ENCODE measurements at places on chromosomes 16 and 17. TPM values are rescaled to one million over a fixed set of nuclear protein-coding genes. Genes with fewer than 3 reads are reported as not detected.

DNA sequence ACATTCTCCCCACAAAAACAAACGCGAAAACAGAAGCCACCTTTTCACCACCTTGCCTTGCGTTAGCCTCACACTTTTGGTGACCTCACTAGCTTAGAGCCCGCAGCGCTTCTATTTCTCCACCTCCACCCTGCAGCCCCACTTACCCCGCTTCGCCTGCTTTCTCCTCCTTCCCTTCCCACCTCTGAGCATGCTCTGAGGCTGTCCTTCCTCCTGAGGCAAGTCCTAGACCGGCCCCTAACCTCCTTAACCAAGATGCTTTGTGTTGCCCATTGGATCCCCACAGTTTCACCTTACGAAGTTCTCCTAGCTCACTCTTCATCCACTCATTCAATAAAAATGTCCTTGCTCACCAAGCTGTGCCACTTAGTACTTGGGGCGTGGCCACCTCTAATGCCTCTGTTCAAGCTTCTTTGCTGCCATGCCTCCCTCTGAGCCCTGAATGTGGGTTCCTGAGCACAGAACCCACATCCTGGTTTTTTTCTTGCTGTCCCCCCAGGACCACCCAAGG, 1.3 kb downstream of the GNGT2 start:
- no peaks in the 10 kb centered on the region for H3K36me3 ChIP-seq
- H3K4me1 ChIP-seq: no peaks in the 10 kb centered on the region
- H3K4me3 ChIP-seq: no peak overlapping the region
- H3K27me3 ChIP-seq: peaks cover 22% of the 10 kb centered on the region
- DNase-seq: no peak

DNA sequence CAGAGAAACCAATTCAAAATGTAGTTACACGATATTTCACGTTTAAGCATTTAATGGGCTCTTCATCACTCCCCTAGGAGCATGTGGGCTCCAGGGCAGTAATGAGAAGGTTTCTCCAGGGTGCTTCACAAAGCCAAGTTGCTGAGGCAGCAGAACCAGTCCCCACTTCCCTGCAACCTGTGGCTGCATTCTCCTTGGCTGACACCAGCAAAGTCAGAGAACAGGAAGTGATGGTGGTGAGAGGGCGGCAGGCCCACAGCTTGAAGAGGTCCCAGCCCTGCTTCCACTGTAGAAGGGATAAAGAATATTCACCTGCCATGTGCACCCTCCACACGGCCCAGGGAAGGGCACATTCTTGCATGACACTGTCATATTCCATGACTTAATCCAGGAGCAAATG, 133.2 kb downstream of the CBLN1 start:
- H3K36me3 ChIP-seq: no peaks in the 10 kb centered on the region
- H3K27ac ChIP-seq: no peak overlapping the region
- no peaks in the 10 kb centered on the region for H3K4me1 ChIP-seq
- H3K27me3 ChIP-seq: no peaks in the 10 kb centered on the region

DNA sequence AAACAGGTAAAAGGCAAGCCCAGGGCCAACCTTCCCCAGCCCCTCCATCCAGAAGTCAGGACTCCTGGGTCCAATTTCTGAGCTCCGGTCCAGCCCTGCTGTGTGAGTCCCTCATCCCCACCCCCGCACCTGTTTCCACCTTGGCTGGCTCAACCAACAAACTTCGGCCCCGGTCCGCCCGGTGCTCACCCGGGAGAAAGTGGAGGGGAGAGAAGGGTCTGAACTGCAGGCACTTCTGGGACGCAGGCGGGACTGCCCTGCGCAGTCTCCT, 541 bp downstream of the RHBDF2 start:
- peak overlapping the region; percentile 76 for H3K27ac ChIP-seq

SMIM36 gene
- not detected for total RNA-seq

XAF1 gene
- total RNA-seq: 41.5 TPM

KRTAP17-1 gene
- total RNA-seq: not detected

- H3K36me3 ChIP-seq: no peaks in the 10 kb centered on the region
- peak; percentile 75 for DNase-seq
- H3K4me1 ChIP-seq: peaks cover 4% of the 10 kb centered on the region
- H3K27ac ChIP-seq: peak overlapping the region; percentile 74
Observed at GRCh38 chr17:12627177-12627629, 38.5 kb upstream of the MYOCD start.

DNA sequence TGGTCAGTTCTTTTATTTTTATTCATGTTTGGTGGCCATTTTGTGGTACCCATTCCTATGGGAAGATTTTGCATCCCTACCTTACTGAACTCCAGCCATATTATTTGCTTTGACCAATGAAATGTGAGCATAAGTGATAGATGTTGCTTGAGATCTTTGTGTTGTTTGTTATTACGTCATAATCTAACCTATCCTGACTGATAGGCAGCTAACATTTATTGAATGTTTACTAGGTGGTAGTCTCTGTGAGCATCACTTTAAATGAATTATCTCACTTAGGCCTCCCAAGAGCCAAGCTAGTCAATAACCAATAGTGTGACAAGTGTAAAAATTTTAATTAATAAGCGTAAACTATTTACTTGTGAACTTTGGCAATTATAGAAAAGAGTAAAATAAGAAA, 37.6 kb downstream of the VMP1 start:
- H3K4me3 ChIP-seq: no peak overlapping the region
- H3K4me1 ChIP-seq: no peaks in the 10 kb centered on the region
- peaks cover 18% of the 10 kb centered on the region for H3K36me3 ChIP-seq

GRCh38 chr17:2380950-2381649, 19.8 kb downstream of the MNT start:
- no peak overlapping the region for H3K27ac ChIP-seq
- H3K4me3 ChIP-seq: no peak overlapping the region
- no peak for DNase-seq
- peaks cover 7% of the 10 kb centered on the region for H3K36me3 ChIP-seq
- H3K27me3 ChIP-seq: no peaks in the 10 kb centered on the region

DNA sequence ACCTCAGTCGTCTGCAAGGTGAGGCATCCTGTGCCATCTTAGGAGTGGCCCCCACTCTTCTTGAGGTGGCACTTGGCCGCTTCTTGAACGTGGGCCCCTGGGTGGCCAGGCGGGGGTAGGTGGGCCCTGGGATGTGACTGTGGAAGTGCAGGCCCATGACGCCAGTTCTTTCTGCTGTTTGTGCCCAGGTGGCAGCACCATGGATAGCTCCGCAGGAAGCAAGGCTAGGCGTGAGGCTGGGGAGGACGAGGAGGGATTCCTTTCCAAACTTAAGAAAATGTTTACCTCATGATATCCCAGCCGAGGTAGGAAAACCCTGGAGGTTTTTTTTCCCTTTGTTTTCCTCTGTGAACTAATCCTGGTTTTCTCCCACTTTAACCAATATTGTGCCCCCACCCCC, 19.8 kb downstream of the NMRAL1 start:
- H3K27ac ChIP-seq: no peak overlapping the region
- no peak overlapping the region for H3K4me3 ChIP-seq
- H3K4me1 ChIP-seq: no peaks in the 10 kb centered on the region

GRCh38 chr17:77779711-77780539, 178.6 kb upstream of the TNRC6C start:
- no peaks in the 10 kb centered on the region for H3K4me1 ChIP-seq
- H3K4me3 ChIP-seq: no peak overlapping the region
- H3K27ac ChIP-seq: peak overlapping the region; percentile 86
- H3K27me3 ChIP-seq: no peaks in the 10 kb centered on the region
- DNase-seq: peak; percentile 77
- no peaks in the 10 kb centered on the region for H3K36me3 ChIP-seq

DNA sequence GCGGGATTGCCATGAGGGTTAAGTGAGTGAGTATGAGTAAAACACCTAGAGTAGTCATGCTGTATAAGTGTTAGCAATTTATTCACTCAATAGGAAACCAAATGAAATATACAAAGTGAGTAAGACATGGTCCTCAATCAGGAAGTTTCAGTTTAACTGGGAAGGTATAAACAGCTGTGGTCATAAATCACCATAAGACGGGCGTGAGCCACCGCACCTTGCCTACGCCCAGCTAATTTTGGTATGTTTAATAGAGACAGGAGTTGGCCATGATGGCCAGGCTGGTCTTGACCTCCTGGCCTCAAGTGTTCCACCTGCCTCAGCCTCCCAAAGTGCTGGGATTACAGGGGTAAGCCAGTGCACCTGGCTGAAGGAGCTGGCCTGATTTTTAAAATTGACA, 27.0 kb downstream of the RNF135 start:
- no peak for DNase-seq
- peaks cover 6% of the 10 kb centered on the region for H3K36me3 ChIP-seq
- H3K4me1 ChIP-seq: no peaks in the 10 kb centered on the region
- H3K27ac ChIP-seq: no peak overlapping the region

- H3K27me3 ChIP-seq: no peaks in the 10 kb centered on the region
- H3K4me1 ChIP-seq: no peaks in the 10 kb centered on the region
- DNase-seq: no peak
- no peak overlapping the region for H3K27ac ChIP-seq
- no peaks in the 10 kb centered on the region for H3K36me3 ChIP-seq
Observed at GRCh38 chr16:80591071-80591915, 50.5 kb downstream of the DYNLRB2 start.

SRL gene
- total RNA-seq: 0.33 TPM

DNA sequence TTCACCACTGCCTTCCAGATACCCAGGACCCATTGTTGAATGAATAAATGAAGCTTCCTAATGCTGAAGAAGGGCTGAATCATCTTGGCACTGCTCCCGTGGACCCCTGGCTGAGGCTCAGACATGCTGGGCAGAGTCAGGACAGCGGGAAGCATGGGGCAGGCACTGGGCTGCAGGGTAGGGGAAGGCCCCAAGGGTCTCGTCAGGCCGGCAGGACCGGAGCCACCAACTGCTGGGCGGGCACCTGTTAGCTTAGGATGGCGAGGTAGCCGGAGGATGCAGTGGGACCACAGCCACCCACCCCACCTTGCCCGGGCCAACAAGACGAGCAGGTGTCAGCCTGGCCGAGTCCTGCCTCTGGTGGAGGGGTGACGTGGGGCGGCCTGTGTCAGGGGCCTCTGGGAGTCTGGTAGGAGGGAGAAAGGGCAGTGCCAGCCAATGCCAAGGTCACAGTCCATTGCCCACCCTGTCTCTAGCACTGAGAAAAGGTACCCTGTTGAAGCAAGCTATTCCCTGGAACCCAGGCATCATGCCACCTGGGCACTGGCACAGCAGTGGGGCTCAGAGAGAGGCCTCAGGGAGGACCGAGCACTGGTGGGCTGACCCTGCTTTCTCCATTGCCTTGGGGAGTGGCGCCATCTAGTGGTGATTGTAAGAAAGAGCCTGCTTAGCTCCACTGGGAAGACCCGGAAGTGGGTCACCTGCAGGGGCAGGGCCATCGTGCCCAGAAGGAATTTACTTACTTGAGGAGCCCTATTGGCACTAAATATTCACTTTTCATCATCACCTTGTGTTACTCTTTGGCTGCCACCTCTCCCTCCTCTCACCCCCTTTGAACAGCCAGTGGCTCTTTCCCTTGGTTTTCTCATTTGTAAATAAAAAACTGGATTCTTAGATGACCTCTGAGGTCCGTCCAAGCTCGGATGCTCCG, 3.0 kb upstream of the DLX3 start:
- H3K4me1 ChIP-seq: peaks cover 35% of the 10 kb centered on the region
- no peaks in the 10 kb centered on the region for H3K36me3 ChIP-seq
- peak; percentile 85 for DNase-seq
- H3K27ac ChIP-seq: no peak overlapping the region

DNA sequence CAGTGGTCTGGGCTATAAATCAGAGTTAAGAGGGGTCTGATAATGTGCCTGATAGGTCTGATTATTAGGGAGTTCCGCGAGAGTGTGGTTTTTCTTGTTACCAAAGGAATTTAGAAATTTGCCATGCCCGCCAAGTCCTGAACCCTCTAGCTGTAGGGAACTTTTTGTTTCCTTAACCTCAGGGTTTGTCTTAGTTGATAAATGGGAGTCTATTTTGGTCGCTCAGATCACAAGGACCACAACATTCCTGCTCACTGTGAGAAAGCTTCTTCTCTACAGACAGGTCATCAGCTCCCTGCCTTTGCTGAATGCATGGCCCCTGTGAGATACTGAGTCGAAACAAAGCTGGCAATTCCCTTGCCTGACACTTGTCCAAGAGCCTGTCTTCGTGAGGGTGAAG, 497.8 kb downstream of the HS3ST4 start:
- no peak overlapping the region for H3K27ac ChIP-seq
- H3K4me1 ChIP-seq: no peaks in the 10 kb centered on the region
- no peaks in the 10 kb centered on the region for H3K36me3 ChIP-seq
- DNase-seq: no peak
- no peaks in the 10 kb centered on the region for H3K27me3 ChIP-seq

- DNase-seq: no peak
- no peak overlapping the region for H3K27ac ChIP-seq
- no peaks in the 10 kb centered on the region for H3K36me3 ChIP-seq
Observed at GRCh38 chr16:66440271-66440802, 13.2 kb downstream of the BEAN1 start.

DNA sequence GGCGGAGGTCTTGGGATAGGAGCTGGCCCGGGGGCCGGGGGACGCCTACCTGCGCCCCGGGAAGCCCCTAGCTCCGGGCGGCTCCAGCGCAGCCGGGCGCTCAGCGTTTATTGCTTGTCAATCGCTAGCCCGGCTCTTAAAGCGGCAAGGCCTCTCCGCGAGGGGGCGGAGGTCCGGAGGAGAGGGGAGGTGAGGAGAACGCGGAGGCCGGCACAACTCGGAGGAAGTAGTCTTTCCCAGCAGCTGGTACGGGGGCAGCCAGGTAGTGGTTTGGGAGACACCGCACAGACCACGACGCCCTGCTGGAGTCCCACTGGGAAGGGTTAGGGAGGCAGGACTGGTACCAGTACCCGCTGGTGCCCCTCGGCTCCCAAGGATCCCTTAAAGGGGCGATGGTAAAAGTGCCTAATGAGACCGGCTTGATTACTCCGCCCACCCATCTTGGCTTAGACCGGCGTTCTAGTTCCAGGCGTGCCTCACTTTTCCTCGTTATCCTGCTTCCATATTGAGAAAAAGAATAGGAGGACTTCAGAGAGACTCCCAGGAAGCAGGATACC, at the start of gene MPP2:
Gene MPP2 (minus strand): TSS at position 112 of the 557 bp plus-strand sequence. CDS start 3,076 bp downstream, outside the sequence.
- peak; percentile 92 for DNase-seq
- peaks cover 9% of the 10 kb centered on the region for H3K36me3 ChIP-seq
- no peaks in the 10 kb centered on the region for H3K4me1 ChIP-seq
- H3K27ac ChIP-seq: peak within 1 kb of the TSS; percentile 99

GRCh38 chr17:35895636-35896587, 15.8 kb upstream of the CCL5 start:
- no peak overlapping the region for H3K27ac ChIP-seq
- no peak for DNase-seq
- no peak overlapping the region for H3K4me3 ChIP-seq
- no peaks in the 10 kb centered on the region for H3K4me1 ChIP-seq
- H3K36me3 ChIP-seq: no peaks in the 10 kb centered on the region

DNA sequence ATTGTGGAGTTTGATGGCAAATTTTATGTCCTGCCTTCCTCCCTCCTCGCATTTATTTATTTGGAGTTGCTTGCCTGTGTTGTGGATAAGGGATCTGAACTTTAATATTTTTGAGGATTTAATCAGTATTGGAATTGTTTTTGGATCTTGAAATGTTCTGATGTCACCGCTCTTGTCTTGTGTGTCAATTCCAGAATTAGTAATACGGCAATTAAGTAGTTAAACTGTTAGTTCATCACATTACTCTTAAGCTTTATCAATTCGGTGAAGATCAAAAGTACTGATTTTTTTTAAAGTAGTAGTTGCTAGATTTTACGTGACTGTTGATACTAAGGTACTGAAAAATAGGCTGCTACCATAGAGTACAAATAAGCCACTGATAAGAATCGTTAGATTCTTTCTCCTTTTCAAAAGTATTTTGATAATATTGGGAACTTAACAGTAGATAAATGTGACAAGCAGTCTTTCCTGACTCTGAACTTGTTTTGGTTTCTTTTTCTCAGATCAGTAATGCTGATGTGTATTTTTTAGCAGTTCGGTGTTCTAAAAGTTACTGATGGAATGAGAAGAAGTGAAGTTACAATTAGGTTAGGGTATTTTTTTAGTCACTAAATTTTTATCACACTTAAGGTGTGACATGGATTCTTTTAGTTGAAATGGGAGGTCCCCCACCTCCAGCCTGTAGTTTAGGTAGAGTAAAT, 2.0 kb downstream of the RBBP6 start:
- H3K27me3 ChIP-seq: no peaks in the 10 kb centered on the region
- H3K4me1 ChIP-seq: no peaks in the 10 kb centered on the region
- H3K4me3 ChIP-seq: peak overlapping the region; percentile 99
- no peaks in the 10 kb centered on the region for H3K36me3 ChIP-seq

Data from sigmoid colon (tissue), 7 donors.